ENCODE measurements at places on chromosomes 7 and 10.

GRCh38 chr7:75663302-75663907 is 75.3 kb downstream of the HIP1 start:
- DNase-seq = no peak

DNA sequence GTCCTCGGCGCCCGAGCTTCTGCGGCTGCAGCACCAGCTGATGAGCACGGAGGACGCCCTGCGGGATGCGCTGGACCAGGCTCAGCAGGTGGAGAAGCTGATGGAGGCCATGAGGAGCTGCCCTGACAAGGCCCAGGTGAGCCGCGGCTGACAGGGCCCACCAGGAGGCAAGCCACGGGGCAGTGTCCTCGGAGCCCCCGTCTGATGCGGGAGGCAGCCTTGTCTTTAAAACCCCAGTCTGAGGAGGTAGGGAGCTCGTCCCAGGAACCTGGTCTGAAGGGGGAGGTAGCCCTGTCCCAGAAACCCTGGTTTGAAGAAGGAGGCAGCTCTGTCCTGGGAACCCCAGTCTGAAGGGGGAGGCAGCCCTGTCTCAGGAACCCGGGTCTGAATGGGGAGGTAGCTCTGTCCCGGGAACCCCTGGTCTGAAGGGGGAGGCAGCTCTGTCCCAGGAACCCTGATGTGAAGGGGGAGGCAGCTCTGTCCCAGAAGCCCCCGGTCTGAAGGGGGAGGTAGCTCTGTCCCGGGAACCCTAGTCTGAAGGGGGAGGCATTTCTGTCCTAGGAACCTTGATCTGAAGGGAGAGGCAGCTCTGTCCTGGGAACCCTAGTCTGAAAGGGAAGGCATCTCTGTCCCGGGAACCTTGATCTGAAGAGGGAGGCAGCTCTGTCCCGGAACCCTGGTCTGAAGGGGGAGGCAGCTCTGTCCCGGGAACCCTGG is 53.1 kb upstream of the GTF2IRD1 start:
- DNase-seq = no peak

DNA sequence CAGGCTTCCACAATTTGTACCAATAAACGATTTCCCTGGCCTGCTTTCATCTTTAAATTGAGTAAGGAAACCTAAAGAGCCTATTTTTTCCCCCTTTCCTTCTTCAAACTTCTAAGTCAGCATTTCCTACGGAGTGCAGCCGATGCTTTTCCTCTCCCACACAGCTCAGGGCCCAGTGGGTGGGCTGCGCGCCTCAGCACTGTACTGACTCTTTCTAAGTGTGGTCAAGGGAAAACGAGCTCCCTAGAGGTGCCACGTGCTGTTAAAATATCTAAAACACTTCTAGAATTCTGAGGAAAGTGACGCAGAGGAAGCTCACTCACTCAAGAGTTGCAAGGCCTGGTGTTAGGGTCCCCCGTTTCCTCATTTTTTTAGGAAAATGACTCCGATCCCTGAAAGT is 29.0 kb downstream of the STEAP1B start:
- DNase-seq = no peak

DNA sequence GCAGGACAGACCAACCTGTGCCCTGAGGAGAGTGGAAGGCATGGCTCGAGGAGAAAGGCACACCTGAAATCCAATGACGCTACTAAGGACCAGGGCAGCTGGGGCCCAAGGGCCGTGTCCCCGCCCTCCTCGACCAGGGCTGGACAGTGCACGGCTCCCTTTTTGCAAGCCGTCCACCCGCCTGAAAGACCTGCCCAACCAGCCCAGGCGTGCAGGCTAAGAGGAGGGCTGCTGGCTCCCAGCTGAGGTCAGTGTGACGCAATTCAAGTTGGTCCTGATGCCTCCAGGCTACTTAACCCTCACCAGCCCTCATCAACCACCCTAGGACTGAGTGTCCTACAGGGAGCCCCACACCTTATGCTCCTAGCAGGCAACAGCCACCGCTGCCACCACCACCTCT is 69.3 kb downstream of the DLG5 start:
- no peak for DNase-seq

- no peak for DNase-seq
Measured at GRCh38 chr7:107194052-107194451, 25.2 kb downstream of the HBP1 start.

Data from cortex of kidney (tissue), 1 donor.